ENCODE measurements at places on chromosomes 6 and 20.

DNA sequence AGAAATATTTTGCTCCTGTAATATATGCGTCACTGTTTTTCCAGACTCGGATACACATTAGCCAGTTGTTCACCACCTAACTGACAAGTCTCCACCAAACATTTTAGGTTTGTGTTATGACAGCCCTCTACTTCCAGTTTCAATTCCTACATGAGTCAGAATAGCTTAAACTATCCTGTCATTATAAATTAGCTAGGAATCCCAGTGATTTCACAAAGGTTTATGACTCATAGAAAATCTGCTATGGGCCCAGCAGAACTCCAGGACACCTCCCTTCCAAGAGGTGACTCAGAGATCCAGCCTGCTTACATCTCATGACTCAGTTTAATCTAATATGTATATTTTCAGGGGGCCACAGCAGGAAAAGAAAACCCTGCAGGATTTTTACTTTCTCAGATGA, 17.4 kb upstream of the PLCB4 start:
- peak; percentile 56 for DNase-seq

GRCh38 chr6:152167641-152168603, 360.4 kb downstream of the ESR1 start:
- DNase-seq: no peak

GRCh38 chr20:23058240-23058639, 8.8 kb upstream of the THBD start:
- DNase-seq: no peak

DNA sequence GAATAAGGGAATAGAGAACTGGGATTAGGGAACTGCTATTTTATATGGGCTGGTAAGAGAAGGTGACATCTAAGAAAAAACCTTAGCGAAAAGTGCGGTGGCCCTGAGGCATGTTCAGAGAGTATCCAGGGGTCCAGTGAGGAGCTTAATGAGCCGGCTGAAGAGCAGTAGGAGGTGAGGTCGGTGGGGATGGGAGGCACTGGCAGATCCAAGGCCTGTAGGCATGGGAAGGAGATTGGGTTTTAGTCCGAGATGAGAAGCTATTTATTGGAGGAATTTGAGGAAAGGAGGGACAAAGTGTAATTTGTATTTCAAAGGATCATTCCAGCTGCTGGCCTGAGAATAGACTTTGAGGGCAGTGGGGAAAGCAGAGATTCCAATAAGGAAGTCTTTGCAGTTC, 123.8 kb downstream of the QKI start:
- DNase-seq: no peak

GRCh38 chr6:162963861-162964260, 236.1 kb downstream of the PACRG start:
- no peak for DNase-seq

All from HT-29 (cell line).